ENCODE measurements at places on chromosomes 6 and 20. TPM values are rescaled to one million over a fixed set of nuclear protein-coding genes. Genes with fewer than 3 reads are reported as not detected.

- no peak for DNase-seq
- no peak overlapping the region for H3K4me3 ChIP-seq
- no peaks in the 10 kb centered on the region for H3K36me3 ChIP-seq
- H3K27ac ChIP-seq, result no peak overlapping the region
- H3K27me3 ChIP-seq, result peaks cover 37% of the 10 kb centered on the region
These were observed 106.4 kb upstream of the PRSS16 start for GRCh38 chr6:27140999-27141528.

DNA sequence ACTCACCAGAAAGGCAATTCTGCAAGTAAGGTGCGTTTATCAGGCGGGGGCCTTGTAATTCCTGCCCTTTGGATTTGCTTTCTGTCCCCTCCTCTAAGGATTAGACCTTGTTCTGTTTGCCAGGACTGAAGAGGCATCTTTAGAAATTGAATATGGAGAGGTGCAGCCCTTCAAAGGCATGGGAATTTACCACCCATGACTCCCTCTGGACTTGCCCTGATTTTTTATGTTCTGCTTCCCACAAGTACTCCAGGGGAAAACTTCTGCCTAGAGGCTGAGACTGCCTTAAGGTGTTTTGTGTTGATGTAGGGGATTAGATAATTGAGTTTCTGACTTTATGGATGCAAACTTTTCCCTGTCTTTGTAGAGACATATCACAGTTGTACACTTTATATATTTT lies 30.2 kb downstream of the SYTL3 start:
- no peaks in the 10 kb centered on the region for H3K27me3 ChIP-seq
- H3K4me3 ChIP-seq, result no peak overlapping the region
- no peaks in the 10 kb centered on the region for H3K36me3 ChIP-seq
- H3K27ac ChIP-seq, result no peak overlapping the region
- peaks cover 7% of the 10 kb centered on the region for H3K4me1 ChIP-seq
- DNase-seq, result no peak

DNA sequence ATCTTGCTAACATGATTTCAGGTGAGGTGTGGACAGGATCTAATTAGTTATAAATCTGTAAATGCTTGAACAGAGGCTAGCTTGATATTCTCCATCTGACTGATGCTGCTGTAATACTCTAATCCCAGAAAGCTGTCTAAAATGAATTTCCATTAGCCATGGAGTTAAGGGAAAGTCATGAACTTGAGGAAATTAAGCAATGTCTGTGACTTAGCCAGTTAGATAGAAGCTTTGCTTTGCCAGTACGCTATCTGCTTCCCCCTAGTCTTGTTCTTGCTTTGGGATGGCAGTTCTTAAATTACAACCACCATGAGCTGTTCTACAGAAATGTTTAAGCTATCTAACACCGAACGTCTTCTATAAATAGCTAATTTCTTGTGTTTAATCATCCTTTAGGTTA lies 195.7 kb downstream of the PRL start:
- H3K27ac ChIP-seq, result no peak overlapping the region
- DNase-seq, result no peak
- H3K36me3 ChIP-seq, result no peaks in the 10 kb centered on the region

- no peak overlapping the region for H3K4me3 ChIP-seq
- H3K27ac ChIP-seq, result no peak overlapping the region
- no peaks in the 10 kb centered on the region for H3K27me3 ChIP-seq
- H3K36me3 ChIP-seq, result no peaks in the 10 kb centered on the region
- no peaks in the 10 kb centered on the region for H3K4me1 ChIP-seq
- no peak for DNase-seq
These were observed 25.3 kb upstream of the POLR1H start for GRCh38 chr6:30035784-30036183.

DACT2 gene
- 0.24 TPM for total RNA-seq
